Esophagus mucosa (tissue), 1 donor: ENCODE measurements at places on chromosomes 2 and 18. TPM values are rescaled to one million over a fixed set of nuclear protein-coding genes. Genes with fewer than 3 reads are reported as not detected.

GRCh38 chr2:88892207-88892606 lies 200.7 kb downstream of the RPIA start:
- ATAC-seq, result no peak

Gene MEMO1
- total RNA-seq, result 52.2 TPM

DNA sequence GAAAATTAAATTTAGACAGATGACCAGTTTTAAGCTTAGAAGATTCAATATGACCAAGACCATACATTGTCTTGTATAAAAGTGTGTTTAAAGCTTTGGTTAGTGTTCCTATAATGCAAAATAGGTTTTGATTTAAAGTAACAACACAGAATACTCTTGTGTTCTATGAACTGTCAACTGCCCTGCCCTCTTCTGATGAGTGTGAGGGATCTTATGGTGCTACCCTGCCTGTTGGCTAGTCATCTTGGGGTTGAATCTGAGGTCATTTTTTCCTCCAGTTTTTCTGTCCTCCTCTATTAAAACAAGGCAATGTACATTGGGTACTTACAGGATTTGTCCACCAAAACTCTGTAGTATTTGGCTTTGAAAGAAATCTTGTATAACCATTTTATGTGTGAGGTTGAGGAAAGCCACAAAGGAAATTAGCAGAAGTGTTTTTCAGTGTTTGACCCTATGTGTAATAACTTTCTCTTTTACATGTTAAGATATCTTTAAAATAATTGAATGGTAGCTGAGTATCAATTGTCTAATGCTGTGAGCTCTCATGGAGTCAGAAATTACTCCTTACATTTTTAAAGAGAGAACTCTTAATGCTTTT lies 129.1 kb downstream of the SPTBN1 start:
- ATAC-seq, result peak; percentile 53

GRCh38 chr2:189870381-189871085 lies 86.3 kb downstream of the PMS1 start:
- no peak for ATAC-seq

DNA sequence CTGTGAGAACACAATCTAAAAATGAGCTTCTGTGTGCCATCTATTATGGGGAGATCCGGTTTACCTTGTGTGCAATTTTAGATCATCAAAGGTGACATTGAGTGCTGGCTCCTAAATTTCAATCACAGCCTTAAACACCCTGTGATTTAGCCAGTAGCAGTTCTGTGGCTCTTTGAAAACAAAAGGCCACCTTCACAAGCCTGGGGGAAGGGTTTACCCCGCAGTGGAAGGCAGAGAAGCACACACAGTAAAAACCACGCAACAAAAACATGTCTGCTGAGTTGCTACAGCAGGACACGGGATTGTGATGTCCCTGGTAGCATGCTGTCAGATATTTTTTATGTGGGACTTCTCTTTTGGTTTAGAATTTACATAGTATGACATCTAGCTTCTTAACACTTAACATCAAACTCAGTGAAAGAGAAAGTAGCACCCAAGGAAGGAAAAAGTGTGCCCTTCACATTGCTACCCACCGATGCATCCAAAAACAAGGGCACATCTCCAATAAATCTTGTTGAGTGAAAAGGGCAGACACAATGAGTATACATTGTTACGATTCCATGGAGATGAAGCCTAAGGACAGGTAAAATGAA lies 56.1 kb upstream of the RNF152 start:
- no peak for ATAC-seq

Gene NT5C1B
- total RNA-seq, result not detected

GRCh38 chr2:48695991-48696390 lies 59.5 kb downstream of the LHCGR start:
- no peak for ATAC-seq

Gene ARL5A
- 55.7 TPM for total RNA-seq

- peak; percentile 93 for ATAC-seq
Observed at GRCh38 chr2:20122864-20123263, 71.4 kb upstream of the LAPTM4A start.

DNA sequence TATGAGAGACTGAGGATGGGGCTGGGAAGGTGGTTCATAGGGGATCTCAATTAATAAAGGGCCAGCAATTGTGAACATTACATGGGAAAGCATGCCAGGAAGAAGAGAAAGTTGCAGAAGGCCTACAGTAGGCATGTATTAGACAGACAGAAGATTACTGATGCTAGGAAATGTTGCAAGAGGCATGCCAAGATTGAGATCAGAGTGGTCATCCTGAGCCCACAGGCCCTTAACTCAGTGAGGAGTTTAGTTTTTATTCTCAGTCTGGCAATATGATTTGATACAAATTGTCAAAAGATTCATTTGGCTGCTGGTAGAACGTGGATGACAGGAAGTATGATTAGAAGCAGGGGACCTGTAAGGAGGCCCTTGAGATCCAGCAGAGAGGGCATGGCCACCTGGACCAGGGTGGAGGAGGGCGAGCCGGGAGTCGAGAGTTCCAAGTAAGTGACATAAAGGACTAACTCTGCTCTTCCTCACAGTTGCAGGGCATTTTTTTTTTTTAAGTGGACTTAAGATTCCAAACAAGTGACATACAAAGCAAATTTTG lies 54.9 kb downstream of the EPHA4 start:
- no peak for ATAC-seq

DNA sequence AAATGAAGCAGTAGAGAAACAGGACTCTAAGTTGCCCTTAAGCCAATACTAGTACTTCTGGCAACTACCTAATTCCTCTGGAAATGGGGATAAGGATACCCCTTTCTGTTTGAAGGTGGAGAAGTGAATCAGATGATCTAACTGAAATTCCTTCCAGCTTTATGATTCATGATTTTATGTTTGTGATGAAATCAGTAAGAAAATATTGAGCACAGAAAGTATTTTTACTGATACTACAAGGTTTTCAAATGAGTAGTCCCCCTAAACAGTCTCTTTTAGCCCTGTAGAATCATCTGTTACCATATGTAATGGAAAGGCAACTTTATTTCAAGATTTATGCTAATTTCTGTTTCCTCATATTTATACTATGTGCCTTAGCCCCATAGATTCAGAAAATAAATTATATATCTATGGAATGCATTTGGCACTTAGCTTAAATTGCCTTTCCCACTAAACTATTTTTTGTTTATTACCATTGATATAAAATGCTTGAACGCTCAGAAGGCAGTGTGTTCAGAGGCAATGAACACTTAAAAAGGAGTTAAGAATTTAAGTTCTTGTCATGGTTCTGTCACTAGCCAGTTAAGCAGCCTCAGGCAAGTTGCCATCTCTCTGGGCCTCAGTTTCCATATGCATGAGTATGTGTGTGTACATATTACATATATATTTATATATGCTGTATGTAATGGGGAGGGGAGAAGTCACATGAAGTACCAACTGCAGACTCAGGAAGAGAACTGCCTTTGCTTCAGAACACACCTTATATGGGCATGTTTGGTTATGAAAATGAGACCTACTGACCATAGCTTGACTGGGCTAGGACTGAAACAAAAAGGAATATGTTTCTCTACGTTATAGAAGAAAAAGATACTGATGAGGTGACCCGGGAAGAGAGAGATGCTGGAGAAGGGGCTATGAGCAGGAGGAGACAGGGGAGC lies 97.7 kb downstream of the CDC42EP3 start:
- no peak for ATAC-seq

- no peak for ATAC-seq
Observed at GRCh38 chr2:74155830-74156229, 8.1 kb upstream of the BOLA3 start.

- no peak for ATAC-seq
Observed at GRCh38 chr18:44325903-44326635, 354.6 kb upstream of the SETBP1 start.

Gene SLC23A3
- total RNA-seq, result 0.64 TPM

DNA sequence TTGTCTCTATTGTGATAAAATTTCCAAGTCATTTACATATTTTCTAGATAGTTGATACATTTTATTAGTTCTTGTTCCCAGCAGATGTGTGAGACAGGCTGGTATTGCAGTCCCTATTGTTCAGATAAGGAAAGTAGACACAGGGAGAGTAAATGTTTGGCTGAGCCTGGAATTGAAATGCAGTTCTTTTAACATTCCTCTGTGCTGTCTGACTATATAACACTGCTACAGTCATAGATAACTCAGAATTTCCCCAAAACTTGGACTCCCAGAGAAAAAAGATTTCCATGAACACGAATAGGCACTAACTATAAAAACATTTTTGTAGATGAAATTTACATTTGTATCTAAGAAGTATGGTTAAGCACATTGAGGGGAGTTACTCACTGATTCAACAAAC lies 71.4 kb downstream of the PLCL1 start:
- ATAC-seq, result no peak

DNA sequence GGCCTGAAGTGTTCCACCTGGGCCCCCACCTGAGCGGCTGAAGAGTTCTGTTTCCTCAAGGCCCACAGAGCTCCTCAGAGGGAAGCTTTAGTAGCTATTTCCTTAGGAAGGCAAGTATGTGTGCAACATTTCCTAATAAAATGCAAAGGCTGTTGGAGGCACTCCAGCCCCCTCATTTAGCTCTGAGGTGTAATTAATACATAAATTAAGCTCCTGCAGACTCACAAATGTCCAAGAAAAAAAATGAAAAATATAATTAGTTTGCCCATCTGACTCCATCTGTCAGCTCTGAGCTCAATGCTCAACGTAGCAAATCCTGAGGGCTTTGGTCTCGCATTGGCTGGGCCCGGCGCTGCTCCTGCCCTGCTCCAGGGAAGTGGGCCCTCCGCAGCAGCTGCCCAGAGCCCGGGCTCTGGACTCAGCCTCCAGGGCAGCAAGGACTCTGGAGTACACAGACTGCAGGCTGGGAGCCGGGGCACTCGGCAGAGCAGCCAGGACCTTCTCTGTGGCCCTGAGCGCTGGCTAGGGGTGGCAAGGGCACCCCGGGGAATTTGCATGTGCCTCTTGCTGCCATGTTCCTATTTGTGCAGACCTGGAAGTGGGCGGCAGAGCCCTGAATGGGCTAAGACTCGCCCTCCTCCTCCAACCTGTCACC lies 23.4 kb upstream of the C1QL2 start:
- ATAC-seq, result peak; percentile 14

DNA sequence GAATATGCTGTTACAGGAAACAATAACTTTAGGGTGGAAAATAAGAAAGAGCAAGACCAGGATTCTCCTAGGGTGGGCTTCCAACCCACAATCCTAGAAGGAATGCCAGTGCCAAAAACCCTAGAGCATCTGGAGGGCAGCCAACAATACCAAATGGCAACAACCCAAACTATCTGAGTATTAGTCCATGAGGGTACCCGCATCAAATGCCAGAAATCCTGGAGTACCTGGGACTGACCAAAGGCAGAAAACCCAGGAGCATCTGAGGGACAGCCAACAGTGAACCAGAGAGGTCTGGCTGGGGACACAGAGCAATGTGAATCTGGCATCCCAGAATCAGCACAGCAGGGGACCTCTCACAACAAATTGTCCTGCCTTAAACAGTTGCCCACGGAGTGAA lies 126.3 kb downstream of the SCG2 start:
- no peak for ATAC-seq

GRCh38 chr2:45345331-45346234 lies 265.5 kb downstream of the SRBD1 start:
- no peak for ATAC-seq

DNA sequence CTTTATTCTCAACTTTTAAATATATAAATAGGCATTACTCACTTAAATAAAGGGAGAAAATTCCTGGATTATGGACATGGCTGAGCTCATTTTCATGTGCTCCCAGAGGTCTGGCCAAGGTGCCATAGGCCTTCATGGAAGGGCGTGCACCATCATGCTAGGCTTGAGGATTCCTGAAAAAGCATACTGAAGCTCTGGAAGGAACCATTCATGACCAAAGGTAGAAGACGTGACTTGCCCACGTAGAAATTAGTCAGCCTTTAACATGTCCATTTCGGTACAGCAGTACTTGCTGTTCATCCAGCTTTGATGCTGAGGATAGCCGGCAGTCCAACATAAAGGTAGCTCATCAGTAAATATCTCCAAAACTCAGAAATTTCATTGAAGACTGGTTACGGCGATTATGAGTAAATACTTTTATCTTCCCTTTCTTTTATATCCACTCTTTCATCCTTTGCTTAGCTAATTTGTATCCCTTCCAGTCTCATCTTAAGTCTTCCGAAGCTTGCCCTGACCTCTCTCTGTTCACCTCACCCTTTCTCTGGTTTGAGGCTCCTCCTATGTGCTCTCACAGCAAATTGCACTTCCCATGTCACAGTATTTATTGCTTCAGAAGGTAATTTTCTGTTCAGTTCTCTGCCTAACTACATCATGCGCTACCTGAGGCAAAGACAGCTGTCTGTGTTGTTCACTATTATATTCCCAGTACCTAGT lies 32.3 kb upstream of the ASNSD1 start:
- ATAC-seq, result peak; percentile 57

Gene BCL2
- total RNA-seq, result 2.3 TPM

DNA sequence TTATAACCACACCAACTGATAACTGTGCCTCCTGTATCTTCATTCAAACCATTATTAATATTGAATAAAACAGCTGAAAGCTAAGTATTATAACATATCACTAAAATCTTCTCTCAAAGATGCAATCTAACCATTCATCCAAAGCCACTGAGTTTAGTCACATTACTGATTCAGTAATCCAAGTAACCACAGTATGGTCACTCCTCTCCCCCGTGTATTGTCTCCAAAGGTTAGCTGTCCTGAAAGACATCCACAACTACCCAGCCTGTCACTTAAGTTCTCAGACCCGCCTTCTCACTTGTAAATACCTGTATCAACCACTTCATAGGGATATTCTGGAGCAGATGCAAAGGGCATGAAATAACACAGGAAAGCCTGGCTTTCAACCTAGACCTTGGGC lies 213.4 kb upstream of the BOD1L2 start:
- ATAC-seq, result no peak

DNA sequence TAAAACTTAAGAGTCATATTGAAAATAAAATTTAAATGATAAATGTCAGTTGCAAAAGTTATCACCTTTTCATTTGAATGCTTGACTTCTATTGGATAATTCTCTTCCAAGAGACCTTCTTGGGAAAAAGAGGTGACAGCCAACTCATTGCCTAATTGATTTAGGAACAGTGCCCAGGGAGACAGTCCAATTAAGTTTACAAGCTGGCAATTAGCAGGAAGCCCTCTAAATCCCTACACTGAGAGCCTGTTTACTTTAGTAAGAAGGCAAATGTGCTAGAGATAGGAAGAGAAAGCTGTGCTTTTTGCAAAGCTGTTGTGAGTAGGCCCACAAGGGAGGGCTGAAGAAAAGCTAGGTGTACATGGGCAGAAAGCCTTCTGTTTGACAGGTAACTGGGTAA lies 189.1 kb downstream of the WDPCP start:
- ATAC-seq, result no peak

DNA sequence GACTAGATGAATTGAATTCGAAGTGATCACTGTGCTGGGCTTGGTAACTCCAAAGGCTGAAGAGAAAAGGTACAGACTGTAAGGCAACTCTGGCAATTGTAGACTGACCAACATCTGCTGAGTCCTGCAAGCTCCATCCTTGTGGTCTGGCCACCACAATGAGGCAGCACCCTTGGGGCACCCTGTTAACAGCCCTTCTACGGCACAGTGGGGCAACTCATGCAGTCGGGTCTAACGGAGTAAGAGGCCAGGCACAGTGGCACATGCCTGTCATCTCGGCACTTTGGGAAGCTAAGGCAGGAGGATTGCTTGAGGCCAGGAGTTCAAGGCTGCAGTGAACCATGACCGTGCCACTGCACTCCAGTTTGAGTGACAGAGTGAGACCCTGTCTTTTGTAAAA lies 126.8 kb downstream of the ZAP70 start:
- ATAC-seq, result no peak

Gene ABCG5
- total RNA-seq, result not detected

Gene SLC5A7
- not detected for total RNA-seq
